ENCODE measurements at places on chromosomes 12 and 14.

- DNase-seq: no peak
Observed at GRCh38 chr12:39364196-39364595, 78.7 kb downstream of the KIF21A start.

GRCh38 chr14:64715628-64716412 lies 11.6 kb downstream of the PLEKHG3 start:
- no peak for DNase-seq

- no peak for DNase-seq
Observed at GRCh38 chr12:81502912-81503695, 256.0 kb downstream of the PPFIA2 start.

- DNase-seq: peak; percentile 86
Observed at GRCh38 chr14:24232121-24232644, at the start of gene NEDD8. Gene NEDD8, minus strand, starts transcription at chr14:24232367. Its CDS starts 100 bp downstream, at chr14:24232267.

GRCh38 chr14:79464468-79464867 lies 746.8 kb downstream of the DIO2 start:
- DNase-seq: no peak

DNA sequence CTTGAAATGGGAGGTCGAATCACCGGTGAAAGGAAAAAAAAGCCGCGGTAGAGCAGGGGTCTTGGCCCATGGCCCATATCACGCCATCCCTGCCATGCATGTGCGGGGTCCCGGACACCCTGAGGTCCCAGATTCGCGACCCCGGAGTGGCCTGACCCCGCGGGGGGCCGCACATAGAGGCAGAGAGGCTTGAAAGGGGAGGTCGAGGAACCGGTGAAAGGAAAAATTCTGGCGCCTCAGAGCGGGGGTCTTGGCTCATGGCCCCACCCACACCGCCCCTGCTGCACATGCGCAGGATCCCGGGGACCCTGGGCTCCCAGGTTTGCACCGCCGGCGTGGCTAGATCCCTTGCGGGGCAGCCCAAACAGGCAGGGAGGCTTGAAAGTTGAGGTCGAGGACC lies 319.8 kb downstream of the ALG10 start:
- no peak for DNase-seq

GRCh38 chr12:2974560-2974971 lies 15.4 kb downstream of the TEAD4 start:
- no peak for DNase-seq

- no peak for DNase-seq
Observed at GRCh38 chr12:3202734-3203446, 125.7 kb downstream of the TSPAN9 start.

DNA sequence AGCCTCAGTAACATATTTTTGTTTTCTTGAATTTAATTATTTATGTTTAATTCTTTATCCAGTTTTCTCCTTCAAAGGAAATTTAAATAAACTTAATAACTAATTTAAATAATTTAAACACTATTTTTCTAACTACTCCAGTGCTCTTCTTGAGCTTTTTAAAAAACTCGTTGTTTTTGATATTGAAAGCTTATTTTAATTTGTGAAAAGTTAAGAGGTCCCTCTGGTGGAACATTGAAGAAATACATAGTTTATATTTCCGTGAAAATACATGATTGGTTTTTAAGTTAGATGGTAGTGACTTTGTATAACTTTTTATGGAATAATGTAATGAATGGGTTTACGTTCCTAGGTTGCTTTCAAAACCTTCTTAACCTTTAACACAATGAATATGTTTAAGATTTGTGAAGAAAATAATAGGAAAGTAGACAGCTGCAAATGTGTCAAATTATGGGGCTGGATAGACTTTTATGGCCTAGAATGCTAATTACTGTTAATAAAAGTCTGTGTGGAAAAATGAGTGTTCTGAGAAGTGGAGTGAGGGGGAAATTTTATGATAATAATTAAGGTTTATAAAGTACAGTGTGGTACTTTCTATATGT lies 45.9 kb upstream of the MSRB3 start:
- DNase-seq: no peak

GRCh38 chr14:99728231-99728920 lies 44.3 kb downstream of the CYP46A1 start:
- no peak for DNase-seq

GRCh38 chr14:20177433-20177974 lies 13.2 kb upstream of the OR11G2 start:
- DNase-seq: no peak

- peak; percentile 91 for DNase-seq
Observed at GRCh38 chr12:122064025-122064777, 14.4 kb upstream of the MLXIP start.

DNA sequence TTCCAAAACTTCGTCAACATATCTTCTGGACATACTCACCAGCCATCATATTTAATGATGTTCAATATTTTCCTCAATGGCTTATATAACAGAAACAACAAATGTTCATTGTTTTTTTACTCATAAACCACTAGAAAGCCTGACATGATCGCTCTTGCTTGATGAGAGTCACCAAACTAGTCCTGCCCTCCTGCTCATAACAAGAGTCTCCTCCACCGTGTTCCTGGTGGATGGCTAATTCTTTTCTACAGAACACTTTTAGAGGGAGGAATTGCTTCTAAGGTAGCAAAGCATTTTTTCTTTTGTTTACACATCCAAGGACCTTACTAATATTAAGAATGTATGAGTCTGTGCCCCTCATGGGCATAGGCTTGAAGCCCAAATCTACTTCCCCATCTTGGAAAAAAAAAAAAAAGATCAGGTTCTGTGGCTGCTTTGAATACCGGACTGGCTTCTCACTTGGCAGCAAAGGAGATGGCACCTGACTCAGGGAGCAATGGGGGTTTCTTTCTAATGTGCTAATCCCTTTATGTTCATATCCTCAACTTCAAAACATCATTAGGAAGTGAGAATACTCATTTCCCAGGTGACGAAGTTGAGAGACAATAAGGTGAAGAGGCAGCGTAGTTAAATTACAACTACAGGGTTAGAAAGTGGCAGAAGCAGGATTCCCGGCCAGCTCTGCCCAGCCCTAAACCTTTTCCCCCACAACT lies 188.8 kb downstream of the EPS8 start:
- no peak for DNase-seq

DNA sequence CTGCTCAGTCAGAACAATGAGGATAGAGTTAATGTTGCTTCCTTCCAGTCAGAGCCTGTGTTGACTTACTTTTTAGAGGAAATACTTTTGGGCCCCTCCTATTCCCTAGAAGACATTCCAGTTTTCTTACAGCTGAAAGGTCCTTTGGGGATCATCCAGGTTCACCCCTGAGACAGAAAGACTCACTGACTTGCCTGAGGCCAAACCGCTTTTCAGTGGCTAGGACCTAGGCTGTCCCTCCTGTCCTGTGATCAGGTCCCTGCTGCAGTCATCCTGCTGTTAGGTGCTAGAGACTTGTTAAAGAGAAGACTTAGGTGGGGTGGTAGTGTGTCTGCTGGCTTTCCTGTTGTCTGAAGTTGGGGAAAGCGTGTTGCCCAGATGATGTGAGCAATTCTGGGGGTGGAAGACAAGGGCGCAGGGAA lies 39.6 kb downstream of the SUSD6 start:
- no peak for DNase-seq

DNA sequence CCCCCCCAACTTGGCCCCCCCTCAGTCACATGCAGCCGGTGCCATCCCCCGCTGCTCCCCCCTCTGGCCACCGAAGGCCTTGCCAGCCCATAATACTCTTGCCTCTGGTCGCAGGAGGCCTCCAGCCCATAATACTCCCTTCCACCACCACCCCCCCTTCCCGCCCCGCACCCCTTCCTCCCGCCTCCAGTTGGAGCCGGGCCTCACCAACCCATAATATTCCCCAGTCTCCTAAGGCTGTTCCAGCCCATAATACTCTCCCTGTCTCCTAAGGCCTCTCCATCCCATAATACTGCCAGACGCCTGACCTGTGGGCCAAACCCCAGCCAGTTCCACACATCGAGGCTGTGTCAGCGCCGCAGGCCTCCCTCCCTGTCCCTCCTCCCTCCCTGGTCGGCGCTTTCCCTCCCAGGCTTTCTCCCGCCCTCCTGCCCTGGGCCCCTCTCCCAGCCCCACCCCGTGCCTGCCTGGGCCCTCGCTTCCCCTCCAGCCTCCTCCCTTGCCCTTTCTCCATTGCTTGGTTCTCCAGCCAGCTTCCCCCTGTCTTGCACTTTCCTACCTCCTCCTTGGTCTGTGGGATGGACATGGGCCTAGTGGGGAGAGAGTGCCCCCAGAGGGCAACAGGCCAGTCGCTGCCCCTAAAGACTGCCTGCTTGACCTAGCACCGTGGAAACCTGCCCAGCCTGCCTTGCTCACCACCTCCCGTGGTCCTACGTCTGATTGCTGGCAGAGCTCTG lies 6.8 kb upstream of the CHD4 start:
- peak; percentile 94 for DNase-seq

GRCh38 chr14:63483315-63483714 lies 59.9 kb downstream of the PPP2R5E start:
- DNase-seq: no peak

GRCh38 chr12:106031761-106032622 lies 106.8 kb downstream of the NUAK1 start:
- no peak for DNase-seq

- no peak for DNase-seq
Observed at GRCh38 chr12:18521461-18521860, 216.4 kb downstream of the PLCZ1 start.

DNA sequence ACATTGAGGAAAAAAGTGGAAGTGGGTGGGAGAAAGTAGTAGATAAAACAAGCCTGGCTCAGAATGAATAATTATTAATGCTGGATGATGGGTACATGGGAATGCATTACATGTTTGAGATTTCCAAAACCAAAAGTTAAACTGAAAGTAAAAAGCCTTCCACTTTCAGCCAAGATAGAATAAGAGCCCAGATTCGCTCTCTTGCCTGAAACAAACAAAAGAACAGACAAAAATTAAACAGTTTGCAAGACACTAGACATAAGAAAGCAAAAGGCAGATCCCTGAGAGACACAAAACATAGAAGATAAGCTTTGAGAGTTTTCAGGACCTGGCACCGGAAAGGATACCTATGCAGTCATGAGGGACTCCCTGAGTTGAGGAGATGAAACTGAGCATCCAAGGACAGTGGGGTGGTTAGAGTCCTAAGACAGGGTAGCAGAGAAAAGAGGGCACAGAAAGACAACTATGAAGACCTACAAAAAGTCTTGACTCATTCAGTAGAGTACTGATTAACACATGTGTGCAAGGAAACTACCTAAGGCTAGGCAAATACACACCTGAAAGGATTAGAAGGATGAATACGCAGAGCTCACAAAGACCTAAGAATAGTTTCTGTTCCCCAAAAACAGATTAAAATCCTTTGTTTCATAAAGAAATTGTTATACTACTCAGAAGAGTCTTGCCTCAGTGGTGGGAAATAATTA lies 54.1 kb downstream of the CEP83 start:
- no peak for DNase-seq

GRCh38 chr12:44573723-44574122 lies 302.4 kb downstream of the NELL2 start:
- no peak for DNase-seq

DNA sequence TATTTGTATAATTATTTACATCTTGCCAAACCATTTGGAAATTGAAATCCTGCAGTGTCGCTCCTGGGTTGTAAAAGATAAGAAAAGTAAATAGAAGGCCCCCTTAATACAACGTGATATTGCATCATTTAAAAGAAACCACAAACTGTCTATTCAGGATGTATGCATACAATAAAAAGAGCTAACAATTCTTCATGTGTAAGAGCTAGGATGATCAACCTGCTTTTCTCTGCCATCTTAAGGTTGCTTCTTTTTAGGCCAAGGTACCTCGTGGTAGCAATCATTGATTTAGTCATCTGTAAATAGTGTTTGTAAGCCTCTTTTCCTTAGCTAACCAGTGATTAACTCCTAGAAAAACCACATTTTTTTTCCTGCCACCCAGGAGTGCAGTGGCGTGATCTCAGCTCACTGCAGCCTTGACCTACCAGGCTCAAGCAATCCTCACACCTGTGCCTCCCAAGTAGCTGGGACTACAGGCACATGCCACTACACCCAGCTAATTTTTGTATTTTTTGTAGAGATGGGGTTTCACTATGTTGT lies 3.3 kb upstream of the USP44 start:
- DNase-seq: no peak

GRCh38 chr12:126519833-126520232 lies 1454.6 kb downstream of the AACS start:
- DNase-seq: no peak

GRCh38 chr14:56617084-56617483 lies 37.5 kb downstream of the TMEM260 start:
- no peak for DNase-seq

DNA sequence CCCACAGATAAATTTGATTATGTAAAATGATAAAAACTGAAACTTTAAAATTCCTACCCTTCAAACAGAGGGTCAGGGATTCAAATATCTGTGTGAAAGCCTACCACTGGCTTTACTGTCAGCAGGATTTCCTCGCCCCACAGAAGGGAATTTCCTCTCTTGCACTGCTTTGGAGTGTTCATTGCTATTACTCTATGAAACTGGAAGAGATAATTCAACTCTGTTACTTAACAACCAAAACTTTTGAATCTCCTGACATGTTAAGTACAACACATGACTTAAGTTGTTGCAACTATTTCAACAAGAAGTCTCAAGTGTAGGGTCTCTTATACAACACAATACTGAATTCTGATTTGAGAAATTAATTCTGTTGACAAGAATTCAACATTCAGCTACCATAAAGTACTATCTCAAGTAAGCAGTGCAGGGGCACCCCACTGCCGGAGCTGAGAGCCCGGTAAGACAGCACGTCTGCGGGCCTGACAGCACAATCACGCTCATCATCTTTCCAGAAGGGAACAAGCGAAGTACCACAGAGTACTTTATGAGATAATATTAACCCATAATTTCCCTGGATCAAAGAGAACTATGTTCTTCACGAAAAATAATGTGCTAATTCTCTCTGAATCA lies 22.9 kb downstream of the DICER1 start:
- no peak for DNase-seq

DNA sequence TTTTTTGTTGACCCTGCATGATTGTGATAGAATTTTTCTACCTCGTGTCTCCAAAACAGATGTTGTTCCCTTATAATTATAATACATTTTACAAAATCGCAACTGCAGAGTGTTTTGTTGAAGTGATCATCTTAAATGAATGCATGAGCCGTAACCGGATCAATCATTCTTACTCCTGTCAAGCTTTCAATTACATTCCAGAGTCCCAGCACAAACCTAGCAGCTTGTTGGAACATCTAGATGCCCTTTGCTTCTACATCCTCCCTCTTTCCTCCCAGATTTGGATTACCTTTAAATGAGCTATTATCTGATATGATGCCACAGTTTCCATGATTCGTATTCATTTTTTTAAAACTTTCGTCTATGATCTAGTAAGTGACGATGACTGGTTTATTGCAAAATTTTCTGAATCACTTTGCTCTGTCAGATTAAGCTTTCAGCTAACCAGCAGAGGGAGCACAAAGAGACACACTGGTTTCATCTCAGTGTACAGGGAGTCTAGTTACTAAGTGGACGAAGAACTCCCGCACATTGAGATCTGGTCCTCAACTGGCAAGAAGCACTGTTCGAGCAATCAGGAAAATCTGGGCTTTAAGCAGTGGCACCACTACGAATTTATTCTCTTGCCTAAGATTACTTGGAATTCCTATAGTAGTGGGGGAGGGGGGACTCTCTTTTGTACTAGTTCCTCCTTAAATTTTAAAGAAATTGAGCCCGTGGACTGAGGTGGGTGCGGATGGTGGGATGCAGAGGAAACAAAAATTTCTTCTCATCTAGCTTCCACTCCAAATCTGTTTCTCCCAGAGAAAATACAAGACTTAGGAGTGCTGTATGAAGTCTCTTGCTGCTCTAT lies 40.9 kb downstream of the TSHR start:
- DNase-seq: peak; percentile 32

- DNase-seq: peak; percentile 89
Observed at GRCh38 chr12:96237465-96238077, 43.4 kb downstream of the ELK3 start.

Measured in HFF-Myc (cell line).